Activated T-helper 17 cell treated with anti-CD3 and anti-CD28 coated beads, Interleukin-2, amount 50 U/mL, for 72 hours (primary cell): ENCODE measurements at places on chromosomes 12 and 14. TPM values are rescaled to one million over a fixed set of nuclear protein-coding genes. Genes with fewer than 3 reads are reported as not detected.

The TMEM253 gene
- not detected for total RNA-seq

GRCh38 chr12:132649226-132649945, 30.8 kb downstream of the P2RX2 start:
- no peak for ATAC-seq

- no peak for ATAC-seq
Observed at GRCh38 chr12:2431810-2432209, 363.0 kb upstream of the FKBP4 start.

DNA sequence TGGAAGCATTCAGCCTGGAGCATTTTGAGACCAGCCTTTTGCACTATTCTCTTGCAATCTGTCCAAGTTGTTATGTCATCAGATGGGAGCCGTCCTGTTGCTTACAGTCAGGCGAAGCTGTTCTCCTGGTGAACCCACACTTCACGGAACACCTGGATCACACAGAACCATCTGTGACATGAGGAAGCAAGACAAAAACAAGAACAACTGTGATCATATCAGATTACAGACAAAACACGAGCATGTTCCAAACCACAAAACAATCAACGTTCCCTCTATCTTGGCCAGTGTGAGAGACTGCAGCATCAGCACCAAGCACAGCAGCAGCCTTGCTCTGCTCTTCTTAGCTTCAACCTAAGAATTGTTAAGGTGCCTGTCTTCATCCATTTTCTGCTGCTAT, 180.5 kb upstream of the SFSWAP start:
- no peak for ATAC-seq

DNA sequence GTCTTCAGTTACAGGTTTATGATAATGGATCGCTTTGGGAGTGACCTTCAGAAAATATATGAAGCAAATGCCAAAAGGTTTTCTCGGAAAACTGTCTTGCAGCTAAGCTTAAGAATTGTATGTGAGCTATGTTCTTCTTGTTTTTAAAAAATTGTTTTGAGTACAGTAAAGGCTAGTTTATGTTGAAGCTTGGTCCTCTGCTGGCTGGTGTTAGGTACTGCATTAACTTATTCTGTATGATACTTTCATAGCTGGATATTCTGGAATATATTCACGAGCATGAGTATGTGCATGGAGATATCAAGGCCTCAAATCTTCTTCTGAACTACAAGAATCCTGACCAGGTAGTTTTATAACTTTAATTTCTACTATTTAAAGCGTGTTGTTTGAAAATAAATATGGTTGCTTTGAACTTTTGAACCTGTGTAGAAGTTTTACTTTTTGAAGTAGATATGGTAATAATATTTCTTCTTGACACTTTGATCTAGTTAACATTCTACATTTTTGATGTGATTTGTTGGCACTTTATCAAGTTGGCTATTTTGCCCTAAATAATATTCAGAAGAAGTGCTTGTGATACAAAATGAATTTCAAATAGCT, 55.7 kb downstream of the VRK1 start:
- no peak for ATAC-seq

GRCh38 chr12:46210873-46211439, 57.9 kb downstream of the SLC38A1 start:
- ATAC-seq: peak; percentile 27

DNA sequence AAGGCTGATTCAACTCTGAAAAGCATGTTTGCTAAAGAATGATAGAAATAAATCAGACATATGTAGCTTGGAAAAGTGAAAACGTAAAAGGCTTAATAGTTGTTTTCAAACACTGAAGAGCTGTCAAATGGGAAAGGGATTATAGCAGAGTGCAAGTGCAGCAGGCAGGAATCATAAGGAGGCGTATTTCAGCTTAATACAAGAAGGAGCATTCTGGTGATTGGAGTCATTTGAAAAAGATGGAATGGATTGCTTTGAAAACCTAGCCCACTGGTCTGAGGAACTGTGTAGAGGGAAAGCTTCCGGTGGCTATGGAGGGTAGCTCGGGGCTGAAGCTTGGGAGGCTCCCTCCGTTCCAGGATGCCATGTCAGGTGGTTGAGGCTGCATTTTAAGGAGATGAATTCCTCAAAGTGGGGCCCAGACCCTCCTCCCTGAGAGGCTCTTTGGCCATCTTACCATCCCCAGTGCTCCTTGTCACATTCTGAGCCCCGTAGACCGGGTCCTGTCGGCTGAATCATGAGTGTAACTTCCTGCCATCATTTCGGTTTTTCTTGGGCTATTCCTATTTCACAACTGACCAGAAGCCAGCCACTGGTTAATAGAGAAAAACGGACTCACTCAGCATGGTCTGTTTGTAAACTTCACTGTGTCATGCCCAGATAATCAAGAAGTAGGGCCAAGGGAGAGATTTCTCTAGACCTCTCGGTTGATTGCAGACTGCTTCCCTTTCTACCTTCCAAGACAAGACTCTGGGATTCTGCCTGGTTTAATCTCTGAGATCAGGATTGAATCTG, 6.5 kb downstream of the WNT5B start:
- no peak for ATAC-seq
